T47D (cell line): ENCODE measurements at places on chromosomes 7 and 10.

- DNase-seq: peak; percentile 80
Measured at GRCh38 chr10:3239066-3239919, 66.7 kb upstream of the PITRM1 start.

DNA sequence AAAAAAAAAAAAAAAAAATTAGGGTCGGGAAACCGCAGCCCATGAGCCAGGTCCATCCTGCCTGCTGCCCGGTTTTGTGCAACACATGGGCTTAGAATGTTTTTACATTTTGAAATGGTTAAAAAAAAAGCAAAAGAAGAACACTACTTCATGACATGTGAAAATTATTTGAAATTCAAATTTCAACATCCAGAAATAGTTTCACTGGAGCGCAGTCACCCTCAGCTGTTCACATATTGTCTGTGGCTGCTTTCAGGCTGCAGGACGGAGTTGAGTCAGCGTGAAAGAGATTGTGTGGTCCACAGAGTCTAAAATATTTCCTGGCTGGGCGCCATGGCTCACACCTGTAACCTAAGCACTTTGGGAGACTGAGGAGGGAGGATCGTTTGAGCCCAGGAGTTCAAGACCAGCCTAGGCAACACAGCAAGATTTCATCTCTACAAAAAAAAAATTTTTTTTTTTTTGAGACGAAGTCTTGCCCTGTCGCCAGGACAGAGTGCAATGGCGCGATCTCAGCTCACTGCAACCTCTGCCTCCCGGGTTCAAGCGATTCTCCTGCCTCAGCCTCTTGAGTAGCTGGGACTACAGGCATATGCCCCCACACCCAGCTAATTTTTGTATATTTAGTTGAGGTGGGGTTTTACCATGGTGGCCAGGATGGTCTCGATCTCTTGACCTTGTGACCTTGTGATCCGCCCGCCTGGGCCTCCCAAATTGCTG is 63.9 kb upstream of the ECHDC3 start:
- no peak for DNase-seq

- no peak for DNase-seq
Measured at GRCh38 chr10:73781548-73781878, 335 bp upstream of the CHCHD1 start.

GRCh38 chr10:96585736-96586418 is 935 bp downstream of the TM9SF3 start:
- peak; percentile 18 for DNase-seq

GRCh38 chr7:16055263-16055976 is 365.9 kb downstream of the CRPPA start:
- no peak for DNase-seq

- no peak for DNase-seq
Measured at GRCh38 chr10:37704566-37704965, 152.8 kb downstream of the ZNF248 start.

DNA sequence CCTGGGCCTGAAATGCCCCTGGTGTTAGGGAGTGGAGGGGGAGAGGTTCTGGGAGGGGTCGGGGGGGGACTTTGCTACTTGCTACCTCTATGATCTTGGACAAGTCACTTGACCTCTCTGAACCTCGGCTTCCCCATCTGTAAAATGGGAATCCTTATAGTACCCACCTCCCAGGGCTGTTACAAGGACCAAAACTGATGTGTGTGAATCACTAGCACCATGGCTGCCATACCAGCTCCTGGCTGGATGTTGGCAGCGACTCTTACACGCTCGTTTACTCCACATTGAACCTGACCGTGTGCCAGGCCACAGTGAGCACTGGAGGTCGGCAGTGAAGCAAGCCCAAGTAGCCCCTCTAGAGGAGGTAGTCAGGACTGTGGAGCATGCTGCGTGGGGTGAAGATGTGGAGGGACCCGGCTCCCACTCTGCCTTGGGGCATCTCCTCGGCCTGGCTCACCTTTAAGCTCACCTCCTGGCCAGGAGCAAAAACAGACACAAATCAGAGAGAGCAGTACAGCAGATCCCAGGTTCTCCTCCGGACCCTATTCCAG is 28.9 kb downstream of the PPIF start:
- DNase-seq: no peak

DNA sequence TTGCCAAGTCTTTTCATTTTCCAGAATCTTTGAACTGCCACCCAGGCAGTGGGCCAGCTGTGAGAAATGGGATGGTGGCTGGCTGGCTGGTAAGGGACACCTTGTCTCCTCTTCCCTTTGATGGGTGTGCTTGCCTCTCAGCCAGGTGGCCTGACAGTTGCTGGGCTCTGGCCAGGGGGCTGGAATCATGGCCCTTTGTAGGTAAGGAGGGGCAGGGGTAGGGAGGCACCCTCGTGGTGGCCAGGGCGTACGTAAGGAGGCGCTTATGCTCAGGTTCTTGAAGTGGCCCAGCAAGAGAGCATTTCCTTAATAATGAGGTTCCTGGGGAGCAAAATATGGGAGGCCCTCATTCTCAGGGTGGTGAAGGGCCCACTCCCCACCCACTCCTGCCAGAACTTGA is 33.0 kb upstream of the GOLGA7B start:
- no peak for DNase-seq

GRCh38 chr7:1674161-1675035 is 4.3 kb downstream of the ELFN1 start:
- DNase-seq: no peak

DNA sequence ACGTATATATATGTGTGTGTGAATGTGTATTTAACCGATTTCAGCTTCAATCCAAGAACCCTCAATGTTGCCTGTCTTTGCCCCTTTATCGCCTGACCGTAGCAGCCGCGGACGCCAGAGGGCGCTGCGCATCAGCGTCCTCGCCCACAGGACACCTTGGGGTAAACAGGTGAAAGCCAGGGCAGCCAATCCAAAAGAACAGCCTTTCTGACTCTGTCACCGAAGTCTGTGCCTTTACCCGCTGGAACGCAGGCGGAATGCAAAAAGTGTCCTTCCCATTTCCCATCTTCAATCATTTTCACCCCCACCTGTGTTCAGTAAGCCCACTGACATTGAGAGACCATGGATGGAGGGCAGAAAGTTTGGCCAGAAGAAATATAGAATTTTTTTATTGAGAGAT is 3.6 kb downstream of the NXPH1 start:
- DNase-seq: peak; percentile 96

GRCh38 chr7:6346581-6346980 is 74.2 kb upstream of the CYTH3 start:
- no peak for DNase-seq

GRCh38 chr7:101237206-101238067 is at the start of gene CLDN15:
CLDN15 (minus strand) TSS chr7:101237802; CDS start chr7:101237581, 221 bp downstream.
- no peak for DNase-seq
